ENCODE measurements at places on chromosomes 5 and 9.

GRCh38 chr9:126108240-126108639, 218.4 kb upstream of the MVB12B start:
- DNase-seq: no peak

DNA sequence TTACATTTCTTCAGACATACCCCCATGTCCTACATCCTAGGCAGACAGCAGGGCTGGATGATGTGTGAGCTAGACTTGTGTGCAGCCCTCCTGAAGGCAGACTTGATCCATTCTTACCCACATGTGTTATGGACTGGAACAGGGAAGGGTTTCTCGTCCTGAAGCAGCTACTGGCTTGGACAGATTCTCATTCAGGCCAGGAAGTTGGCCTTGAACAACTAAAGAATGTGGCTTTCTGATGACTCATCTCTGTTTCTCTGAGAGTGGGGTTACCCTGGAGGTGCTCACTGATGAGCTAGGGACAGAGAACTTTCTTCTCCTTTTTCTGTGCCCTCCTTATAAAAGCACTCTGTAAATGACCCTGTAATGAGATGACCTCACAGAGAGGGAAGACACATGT, 246.5 kb downstream of the PCSK5 start:
- DNase-seq: no peak

DNA sequence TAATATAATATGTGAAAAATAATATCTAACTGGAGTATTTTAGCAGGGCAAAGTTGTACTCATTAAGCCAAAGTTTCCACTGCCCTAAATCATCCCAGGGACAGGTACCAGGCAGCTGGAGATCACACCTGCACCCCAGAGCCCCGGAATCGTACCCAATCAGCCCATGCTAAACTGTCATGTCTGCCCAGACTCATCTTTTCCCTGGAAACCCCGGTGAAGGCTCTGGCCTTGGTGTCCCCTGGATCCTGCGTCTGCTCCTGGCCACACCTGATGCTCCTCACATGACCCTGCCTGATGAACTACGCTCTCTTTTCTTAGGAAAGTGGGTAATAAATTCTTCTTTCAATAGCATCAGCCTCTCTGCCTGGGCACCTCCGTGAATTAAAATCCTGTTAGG, 15.6 kb upstream of the IRX2 start:
- DNase-seq: no peak

GRCh38 chr5:113451797-113452196, 17.0 kb upstream of the TSSK1B start:
- no peak for DNase-seq

GRCh38 chr5:59354274-59354673, 539.3 kb downstream of the PDE4D start:
- no peak for DNase-seq

- no peak for DNase-seq
These were observed 4.2 kb upstream of the ZNF366 start for GRCh38 chr5:72511366-72511765.

GRCh38 chr5:60809891-60810425, 34.1 kb downstream of the ELOVL7 start:
- no peak for DNase-seq

Measured in NAMALWA (cell line).